Diencephalon (tissue), 1 donor: ENCODE measurements at places on chromosomes 11 and 22. TPM values are rescaled to one million over a fixed set of nuclear protein-coding genes. Genes with fewer than 3 reads are reported as not detected.

Gene C22orf42
- total RNA-seq = 24.7 TPM

Gene C11orf97
- 2.5 TPM for total RNA-seq

Gene CPT1A
- 13.6 TPM for total RNA-seq

Gene DENND6B
- 24.2 TPM for total RNA-seq

Gene MRGPRF
- 0.92 TPM for total RNA-seq

Gene OR11H1
- total RNA-seq = not detected
